DND-41 (cell line): ENCODE measurements at places on chromosomes 6 and 20.

- peak; percentile 16 for DNase-seq
Observed at GRCh38 chr20:2752567-2753460, 47.6 kb downstream of the CPXM1 start.

GRCh38 chr6:75673884-75674283, 72.2 kb downstream of the SENP6 start:
- DNase-seq: no peak

DNA sequence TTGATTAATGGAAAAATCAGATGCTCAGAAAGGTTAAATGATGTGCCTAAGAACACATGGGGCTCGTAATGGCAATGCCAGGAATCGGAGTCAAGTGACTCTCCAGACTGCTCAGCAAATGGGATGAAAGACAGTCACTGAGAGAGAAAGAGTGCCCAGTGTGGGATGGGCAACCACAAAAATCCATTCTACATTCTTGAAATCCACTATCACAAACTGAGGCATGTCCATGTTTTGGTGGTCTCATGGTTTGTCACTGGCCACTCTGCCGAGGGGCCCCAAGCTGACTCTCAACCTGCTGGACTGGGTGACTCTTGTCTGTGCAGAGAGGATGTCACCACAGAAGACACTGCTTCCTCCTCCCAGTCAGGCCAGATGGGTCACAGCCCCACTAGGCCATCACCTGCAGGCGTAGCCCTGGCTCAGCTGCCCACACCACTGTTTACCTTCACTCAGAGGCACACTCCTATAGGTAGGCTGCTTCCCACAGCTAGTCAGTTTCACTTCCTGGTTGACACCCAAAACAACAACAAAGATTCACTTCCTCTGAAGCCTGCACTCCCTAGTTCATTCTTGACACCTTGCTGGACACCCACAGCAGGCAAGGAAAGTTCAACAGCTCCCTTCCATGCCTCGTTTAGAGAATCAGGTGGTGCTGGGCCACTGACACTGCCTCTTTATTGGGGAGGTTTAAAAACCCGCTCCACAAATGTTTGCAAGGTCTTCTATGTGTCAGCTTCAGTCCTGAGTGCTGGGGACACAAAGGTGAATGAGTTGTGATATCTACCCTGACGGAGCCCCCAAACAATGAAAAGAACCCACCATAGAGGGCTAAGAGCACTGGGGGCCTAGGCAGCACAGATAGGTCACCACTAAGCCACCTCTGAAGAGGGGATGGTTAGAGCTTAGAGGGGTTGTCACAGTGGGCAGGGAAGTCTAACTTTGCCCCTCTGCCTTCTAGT, 21.7 kb downstream of the MAP1LC3A start:
- DNase-seq: no peak

GRCh38 chr6:13924146-13924948, 405 bp upstream of the RNF182 start:
- peak; percentile 32 for DNase-seq

DNA sequence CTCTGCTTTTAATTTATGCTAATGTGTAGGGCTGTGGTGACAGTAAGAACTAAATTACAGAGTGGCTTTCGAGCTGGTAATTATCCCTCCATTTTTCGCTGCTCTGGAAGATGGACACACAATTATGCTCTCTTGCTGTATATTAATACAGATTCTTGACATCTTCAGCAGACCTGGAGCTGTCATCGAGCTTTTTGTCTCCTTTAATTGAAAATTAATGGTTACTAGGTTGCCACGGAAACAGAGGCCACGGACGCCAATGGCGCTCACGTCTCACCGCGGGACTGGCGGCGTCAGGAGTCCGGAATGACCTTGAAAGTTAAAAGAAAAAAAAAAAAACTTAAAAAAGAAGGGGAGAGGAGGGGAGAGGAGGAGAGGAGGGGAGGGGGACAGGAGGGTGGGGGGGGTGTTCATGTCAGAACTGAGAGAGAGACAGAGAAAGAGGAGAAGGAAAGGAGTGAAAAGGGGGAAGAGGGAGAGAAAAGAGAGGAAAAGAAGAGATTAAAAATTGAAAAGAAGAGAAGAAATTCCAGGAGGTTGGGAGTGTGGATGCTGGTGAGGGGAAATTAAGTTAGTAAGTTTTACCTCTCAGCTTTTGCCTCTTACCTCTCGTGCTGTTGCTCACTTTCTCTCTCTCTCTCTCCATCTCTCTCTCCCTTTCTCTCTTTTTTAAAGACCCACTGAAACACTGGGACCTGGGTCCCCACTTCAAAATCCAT, 22.1 kb upstream of the FOXP4 start:
- no peak for DNase-seq

- no peak for DNase-seq
Observed at GRCh38 chr6:135451617-135452190, 45.8 kb downstream of the AHI1 start.

DNA sequence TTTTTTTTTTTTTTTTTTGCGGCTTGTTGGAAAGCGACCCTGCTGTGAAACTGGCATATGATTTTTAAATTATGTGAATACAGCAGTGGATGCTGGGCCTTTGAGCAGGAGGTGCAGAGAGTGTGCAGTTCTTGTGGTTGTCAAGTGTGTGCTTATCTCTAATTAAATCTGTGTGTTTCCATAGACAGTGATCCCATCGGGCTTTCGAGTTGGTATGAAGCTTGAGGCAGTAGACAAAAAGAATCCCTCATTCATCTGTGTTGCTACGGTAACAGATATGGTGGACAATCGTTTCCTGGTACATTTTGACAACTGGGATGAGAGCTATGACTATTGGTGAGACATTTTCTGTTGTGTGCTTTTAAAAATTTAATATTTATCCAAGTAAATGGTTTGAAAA, 52.4 kb downstream of the L3MBTL3 start:
- DNase-seq: no peak

DNA sequence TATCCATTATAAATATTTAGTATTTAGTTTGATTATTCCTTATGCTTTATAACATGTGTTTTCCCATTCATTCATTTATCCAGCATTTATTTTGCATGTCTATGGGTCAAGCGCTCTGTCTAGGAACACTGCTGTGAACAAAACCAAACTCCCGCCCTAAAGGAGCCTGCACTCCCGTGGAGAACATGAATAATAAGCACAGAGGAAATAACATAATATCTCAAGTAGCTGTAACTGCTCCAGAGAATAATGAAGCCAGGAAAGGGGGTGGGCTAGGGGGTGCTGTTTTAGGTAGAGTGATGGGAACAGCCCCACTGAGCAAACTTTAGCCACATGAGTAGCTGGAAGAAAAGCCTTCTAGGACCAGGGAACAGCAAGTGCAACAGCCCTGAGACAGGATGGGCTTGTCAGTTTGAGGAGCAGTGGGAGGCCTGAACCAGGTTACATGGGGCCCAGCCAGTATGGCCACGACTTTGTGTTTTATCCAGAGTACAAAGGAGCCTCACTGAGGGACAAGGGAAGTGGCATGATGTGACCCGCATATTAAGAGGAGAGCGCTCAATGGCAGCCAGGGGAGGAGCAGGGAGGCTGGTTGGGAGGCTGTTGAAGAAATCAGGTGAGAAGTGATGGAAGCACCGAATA, 24.4 kb upstream of the PRND start:
- no peak for DNase-seq

DNA sequence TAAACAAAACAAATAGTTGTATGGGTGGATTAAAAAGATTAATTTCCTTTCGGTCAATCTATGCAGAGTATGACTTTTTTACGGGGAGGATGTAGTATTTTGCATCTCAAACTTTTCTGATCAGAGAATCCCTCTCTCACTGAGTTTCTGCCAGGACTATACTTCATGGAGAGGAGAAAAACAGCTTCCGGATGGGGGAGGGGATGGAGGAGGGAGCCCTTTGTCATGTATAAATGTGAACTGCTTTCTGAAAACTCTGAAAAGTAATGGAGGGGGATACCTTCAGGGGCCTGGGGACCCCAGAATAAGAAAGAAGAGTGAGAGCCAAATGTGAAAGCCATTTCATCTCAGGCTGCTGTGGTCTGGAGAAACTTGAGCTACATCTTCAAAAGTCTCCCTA, 173.1 kb upstream of the KCNK16 start:
- no peak for DNase-seq

GRCh38 chr20:3908667-3909066, 19.5 kb downstream of the PANK2 start:
- no peak for DNase-seq

DNA sequence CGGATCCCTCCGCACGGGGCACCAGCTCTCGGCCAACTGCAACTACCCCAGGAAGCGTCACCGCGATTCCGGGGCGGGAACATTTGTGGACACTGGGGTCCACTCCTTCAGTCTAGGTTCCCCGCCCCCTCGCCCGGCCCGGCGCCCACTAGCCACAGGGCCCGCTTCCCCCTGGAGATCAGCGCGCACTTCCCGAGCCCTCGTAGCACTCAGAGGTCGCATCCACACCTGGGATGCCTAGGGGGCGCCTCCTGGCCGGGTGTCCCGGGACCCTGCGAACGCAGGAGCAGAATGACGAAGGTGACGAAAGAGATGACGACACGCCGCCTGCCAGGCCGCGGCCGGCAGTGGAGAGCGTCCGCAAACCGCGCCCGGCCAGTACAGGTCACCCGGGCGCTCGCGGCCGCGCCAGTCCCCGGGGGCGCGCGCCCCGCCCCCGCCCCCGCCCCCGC, 309 bp upstream of the AIG1 start:
- DNase-seq: peak; percentile 70
